ENCODE measurements at places on chromosomes 1 and 21. TPM values are rescaled to one million over a fixed set of nuclear protein-coding genes. Genes with fewer than 3 reads are reported as not detected.

LAD1 gene
- 186 TPM for total RNA-seq

PCNX2 gene
- 37.3 TPM for total RNA-seq

SLC25A34 gene
- 0.48 TPM for total RNA-seq

PTGS2 gene
- total RNA-seq, result 13.4 TPM

KRTAP19-1 gene
- total RNA-seq, result not detected

SLC30A2 gene
- not detected for total RNA-seq

CD48 gene
- not detected for total RNA-seq

SH2D1B gene
- 0.21 TPM for total RNA-seq

EPHA8 gene
- not detected for total RNA-seq

CA14 gene
- total RNA-seq, result not detected

BMP8B gene
- 0.72 TPM for total RNA-seq

CLCA1 gene
- not detected for total RNA-seq

RERE gene
- total RNA-seq, result 40.1 TPM

ENO1 gene
- total RNA-seq, result 2,967 TPM

KRTAP10-11 gene
- not detected for total RNA-seq

Data from tracheal epithelial cell (primary cell).